ENCODE measurements at places on chromosomes 16 and 17.

DNA sequence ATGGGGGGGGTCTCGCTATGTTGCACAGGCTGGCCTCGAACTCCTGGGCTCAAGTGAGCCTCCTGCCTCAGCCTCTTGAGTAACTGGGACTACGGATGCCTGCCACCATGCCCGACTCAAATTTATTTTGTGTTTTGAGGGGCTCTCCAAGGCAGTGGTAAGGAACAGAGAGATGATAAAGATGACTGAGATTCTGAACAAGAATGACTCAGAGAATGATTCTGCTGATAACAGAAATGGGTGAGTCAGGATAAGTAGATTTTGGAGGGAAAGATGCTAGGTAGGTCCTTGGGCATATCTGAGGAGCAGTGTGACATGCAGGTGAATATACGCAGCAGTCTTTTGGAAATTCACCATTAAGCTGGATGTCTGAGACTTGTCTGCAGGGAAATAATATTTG, 2.6 kb downstream of the TMEM220 start:
- no peak for DNase-seq

GRCh38 chr16:75491876-75492275, 3.4 kb downstream of the CHST6 start:
- no peak for DNase-seq

DNA sequence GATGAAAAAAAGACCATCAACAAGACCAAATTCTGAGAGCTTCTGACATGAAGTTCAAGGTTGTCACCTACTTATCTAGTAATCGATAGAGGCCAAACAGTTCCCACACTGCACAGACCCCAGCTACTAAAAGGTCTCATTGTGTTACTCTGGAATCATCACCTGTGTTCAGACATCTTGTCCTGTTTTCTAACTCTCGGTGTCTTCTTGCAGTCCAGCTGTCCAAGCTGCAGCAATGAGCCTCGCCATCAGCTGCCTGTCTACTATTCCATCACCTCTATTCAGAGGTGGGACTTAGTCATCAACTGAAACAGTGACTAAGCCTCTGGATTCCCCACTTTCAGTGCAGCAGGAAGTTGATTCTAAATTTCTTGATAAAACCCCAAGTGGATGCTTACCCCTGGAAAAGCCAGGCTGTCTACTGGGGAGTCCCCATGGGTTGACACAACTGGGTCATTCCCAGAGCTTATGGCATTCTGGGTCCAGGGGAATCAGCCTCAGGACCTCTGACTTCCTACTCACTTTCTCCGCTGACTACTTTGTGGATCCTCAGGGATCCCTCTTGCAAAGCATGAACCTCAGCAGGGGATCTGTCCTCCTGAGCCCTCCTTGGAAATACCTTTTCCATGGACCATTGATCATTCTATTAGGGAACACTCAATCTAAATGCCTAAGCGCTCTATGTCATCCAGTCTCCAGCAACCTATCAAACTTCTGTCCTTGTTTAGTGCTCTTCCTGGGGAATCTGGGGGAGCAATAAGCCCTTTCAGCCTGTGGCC, 46.5 kb downstream of the HNF1B start:
- no peak for DNase-seq

- DNase-seq: no peak
Measured at GRCh38 chr16:84925092-84925772, 86.1 kb downstream of the ZDHHC7 start.

DNA sequence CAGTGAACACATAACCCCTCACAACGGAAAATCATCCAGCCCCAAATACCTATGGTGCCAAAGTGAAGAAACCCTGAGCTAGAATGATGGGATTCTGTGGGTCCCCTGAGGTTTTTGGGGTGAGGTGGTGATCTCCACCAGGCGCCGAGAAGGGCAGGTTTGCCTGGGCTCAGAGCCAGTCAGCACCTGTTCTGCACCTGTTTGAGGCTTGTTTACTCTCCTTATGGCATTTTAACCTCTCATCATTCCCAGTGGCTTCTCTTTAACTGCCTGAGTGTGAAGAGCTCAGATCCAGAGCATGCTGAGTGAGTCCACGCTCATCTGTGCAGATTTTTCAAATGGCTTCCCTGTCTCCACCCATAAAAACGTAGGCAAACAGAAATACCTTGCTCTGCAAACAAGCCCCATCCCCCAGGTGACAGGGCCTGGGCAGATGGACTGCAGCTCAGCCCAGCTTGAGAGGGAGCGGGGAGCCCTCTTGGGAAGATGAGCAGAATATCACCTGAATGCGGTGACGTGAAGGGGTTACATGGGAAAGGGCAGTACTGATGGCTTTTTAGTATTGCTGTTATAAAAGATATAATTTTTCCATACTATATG, 40.1 kb upstream of the CLEC19A start:
- no peak for DNase-seq

DNA sequence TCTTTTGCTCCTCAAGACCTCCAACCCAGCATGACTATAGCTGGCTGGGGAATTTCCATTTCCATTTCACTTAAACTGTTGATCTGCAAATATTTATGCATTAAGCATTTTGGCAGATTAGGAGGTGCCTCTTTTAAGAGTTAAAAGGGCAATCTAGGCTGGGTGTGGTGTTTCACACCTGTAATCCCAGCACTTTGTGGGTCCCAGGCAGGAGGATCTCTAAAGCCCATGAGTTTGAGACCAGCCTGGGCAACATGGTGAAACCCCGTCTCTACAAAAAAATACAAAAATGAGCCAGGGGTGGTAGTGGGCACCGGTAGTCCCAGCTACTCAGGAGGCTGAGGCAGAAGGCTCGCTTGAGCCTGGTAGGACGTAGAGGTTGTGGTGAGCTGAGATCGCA, 17.1 kb downstream of the ANKFY1 start:
- DNase-seq: no peak

- no peak for DNase-seq
Measured at GRCh38 chr17:57948555-57949420, 6.4 kb downstream of the CUEDC1 start.
